ENCODE measurements at places on chromosomes 13 and 19. TPM values are rescaled to one million over a fixed set of nuclear protein-coding genes. Genes with fewer than 3 reads are reported as not detected.

DNA sequence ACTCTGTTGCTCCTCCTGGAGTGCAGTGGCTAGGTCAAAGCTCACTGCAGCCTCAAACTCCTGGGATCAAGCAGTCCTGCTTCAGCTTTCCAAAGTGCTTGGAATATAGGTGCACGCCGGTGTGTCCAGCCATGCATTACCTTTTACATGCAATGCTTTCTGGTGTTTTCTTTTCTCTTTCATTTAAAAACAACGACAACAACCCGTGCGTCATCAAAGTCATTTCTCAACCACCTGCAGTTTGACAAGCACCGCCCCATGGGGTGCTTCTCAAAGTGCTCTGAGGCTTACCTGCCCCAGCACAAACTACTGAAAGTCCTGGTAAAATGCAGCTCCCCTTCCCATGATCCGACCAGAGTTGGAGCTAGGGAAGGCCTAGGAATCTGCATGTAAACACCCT lies 7.1 kb downstream of the QTRT1 start:
- no peak overlapping the region for H3K4me3 ChIP-seq
- DNase-seq = no peak
- 0 out of 2 replicates have a peak, but pooled peaks cover 2% of the 10 kb centered on the region for H3K36me3 ChIP-seq
- no peak overlapping the region for H3K27ac ChIP-seq
- H3K4me1 ChIP-seq = no peaks in the 10 kb centered on the region
- H3K27me3 ChIP-seq = no peaks in the 10 kb centered on the region

DNA sequence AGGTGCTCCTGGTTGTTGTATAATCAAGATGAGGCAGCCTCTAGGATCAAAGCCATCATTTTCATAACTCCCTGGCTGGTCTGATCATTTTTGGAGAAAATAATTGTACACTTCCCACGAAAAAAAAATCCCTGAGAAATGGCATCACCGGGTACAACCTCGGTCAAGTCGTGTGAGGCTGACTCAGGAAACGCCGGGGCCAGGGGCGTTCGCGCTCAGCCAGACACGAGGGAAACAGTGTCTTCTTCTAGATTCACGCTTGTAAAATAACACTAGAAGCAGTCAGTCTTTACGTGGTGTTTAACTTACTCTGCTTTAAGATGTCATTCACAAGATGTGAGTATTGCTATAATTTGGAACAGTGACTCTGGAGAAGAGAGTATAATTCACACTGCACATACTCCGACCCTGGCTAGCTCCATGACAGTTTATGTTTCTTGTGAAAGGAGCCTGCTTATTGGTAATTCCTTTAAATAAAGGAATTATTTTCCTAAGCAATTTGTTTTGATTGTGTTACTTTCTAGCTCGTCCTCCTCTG lies 109.0 kb upstream of the SOX1 start:
- H3K4me1 ChIP-seq = no peaks in the 10 kb centered on the region
- no peak overlapping the region for H3K4me3 ChIP-seq
- no peaks in the 10 kb centered on the region for H3K36me3 ChIP-seq
- no peak for DNase-seq

- peaks cover 7% of the 10 kb centered on the region for H3K4me1 ChIP-seq
- no peak for DNase-seq
- H3K27ac ChIP-seq = no peak overlapping the region
- no peaks in the 10 kb centered on the region for H3K27me3 ChIP-seq
- H3K4me3 ChIP-seq = no peak overlapping the region
These were observed 5.4 kb downstream of the CD320 start for GRCh38 chr19:8302734-8303133.

DNA sequence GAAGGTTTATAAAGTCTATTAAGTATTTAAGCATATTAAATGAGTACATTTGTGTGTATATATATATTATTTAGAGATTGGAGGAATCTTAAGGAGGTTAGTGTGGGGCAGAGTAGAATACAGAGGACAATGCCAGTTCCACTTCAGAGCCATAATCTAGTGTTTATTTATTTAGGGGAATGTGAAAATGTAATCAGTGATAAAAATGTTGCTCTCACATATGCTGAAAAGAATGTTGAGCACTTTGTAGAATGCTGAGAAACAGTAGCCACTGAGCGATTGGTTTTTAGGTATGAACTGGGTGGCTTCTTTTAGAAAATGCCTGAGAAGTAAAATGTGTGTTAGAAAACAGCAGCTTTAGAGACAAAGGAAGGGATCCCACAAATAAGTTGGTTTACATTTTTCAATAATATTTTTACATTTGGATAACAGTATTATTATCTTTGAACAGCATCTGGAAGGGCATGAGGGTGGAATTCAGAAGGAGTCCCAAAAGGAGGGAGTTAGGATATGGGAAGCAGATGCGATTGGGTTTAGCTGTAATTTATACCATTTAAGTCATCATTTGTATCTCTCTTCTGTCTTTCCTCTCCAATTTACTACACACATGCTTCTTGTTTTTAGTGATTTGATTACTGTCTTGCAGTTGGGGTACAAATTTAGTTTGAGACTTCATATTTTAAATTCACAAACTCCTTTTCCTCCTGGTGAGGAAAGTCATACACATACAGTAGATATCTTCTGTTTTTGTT lies 68.6 kb downstream of the NDFIP2 start:
- no peak for DNase-seq
- H3K4me1 ChIP-seq = no peaks in the 10 kb centered on the region
- no peak overlapping the region for H3K27ac ChIP-seq
- no peaks in the 10 kb centered on the region for H3K27me3 ChIP-seq
- no peaks in the 10 kb centered on the region for H3K36me3 ChIP-seq

The IRGC gene
- polyA plus RNA-seq = not detected

All from GM23338 (cell line).